ENCODE measurements at places on chromosomes 2 and 18.

DNA sequence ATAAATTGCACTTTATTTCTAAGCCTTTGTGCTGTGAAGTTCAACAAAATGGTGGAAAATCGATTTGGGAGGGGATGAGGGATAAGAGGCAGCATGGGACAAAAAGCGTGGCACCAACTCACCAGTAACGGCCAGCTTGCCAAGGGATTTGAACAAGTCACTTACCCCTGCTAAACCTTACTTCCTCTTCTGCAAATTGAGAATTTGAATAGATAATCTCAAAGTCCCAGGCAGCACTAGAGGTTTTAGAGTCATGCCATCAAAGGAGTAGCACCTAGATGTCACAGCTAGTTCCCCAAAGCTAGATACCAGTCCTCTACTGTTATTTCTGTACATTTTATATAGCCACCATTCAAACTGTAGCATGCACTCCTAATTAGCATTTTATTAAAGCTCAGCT is 83.7 kb upstream of the VRK2 start:
- no peak for DNase-seq

- DNase-seq: peak; percentile 24
These were observed 80.6 kb downstream of the RIT2 start for GRCh38 chr18:43034683-43035500.

- DNase-seq: peak; percentile 92
These were observed 136.4 kb downstream of the SCG2 start for GRCh38 chr2:223465793-223466192.

DNA sequence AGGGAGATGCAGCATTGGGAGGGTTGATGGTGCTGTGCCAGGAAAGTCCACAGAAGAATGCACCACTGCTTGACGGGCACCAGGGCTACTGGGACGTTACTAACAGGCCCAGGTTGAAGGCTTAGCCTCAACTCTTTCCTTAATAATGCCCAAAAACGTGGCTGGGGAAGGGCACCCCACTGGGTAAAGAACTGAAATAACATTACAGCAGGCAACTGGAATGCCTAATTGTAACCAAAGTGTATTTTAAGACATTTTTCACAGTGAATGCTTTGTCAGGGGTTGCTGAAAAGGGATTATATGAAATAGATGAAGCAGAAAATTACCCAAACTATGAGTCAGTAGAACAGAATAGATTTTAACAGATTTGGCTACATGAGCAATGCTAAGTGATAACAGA is 191.3 kb downstream of the CMPK2 start:
- no peak for DNase-seq

- DNase-seq: peak; percentile 96
These were observed 952.4 kb downstream of the EPHA4 start for GRCh38 chr2:220619525-220620220.

GRCh38 chr2:121748202-121748601 is 7.2 kb upstream of the TSN start:
- DNase-seq: peak; percentile 50

DNA sequence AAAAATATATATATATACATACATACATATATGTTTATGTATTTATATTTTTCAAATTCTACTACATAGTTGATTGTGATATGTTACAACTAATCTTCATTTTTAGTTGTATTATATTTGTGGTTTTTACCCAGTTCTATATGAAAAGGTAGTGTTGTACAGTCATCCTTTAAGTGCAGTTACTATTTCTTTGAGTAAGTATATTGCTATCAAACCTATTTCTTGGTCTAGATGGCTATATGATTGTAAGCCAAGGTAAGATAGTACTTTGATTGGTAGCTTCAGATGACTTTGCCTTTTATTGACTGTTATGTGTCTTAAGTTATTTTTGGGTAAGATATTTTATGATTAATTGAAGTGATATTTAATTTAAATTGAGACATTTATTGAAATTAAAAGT is 89.6 kb downstream of the AGPS start:
- no peak for DNase-seq

- no peak for DNase-seq
These were observed 184.0 kb downstream of the TMEM18 start for GRCh38 chr2:493228-493627.

DNA sequence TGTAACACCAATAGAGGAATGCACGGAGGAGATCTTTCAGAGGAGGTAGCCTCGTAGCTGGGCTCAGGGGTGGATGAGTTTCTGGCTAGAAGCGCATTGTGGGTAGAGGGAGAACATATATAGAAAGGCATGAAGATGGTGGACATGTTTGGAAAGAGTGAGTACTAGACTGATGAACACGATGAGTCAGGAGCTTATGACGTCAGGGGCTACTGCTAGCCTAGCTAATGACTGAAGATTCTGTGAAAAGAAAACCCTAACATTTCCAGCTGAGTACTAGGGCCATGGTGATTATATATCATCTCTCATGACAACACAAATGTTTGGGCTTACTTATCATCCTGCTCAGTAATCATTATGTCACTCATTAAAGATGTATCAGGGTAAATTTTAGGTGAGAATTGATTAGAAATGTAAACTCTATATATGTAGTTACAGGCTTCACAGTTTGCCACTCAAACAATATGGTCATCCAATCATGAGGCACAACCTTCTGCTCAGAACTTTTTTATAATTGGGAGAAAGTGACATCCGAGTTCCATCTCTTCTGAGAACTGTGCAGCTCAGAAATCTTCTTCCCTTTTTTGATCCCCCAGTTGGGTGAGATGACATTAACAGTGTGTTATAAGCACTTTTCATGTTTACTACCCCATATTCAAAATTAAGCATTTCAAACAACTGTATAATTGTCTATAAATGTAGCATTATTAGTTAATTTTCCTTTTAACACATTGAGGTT is 22.2 kb upstream of the IL1RN start:
- DNase-seq: no peak

DNA sequence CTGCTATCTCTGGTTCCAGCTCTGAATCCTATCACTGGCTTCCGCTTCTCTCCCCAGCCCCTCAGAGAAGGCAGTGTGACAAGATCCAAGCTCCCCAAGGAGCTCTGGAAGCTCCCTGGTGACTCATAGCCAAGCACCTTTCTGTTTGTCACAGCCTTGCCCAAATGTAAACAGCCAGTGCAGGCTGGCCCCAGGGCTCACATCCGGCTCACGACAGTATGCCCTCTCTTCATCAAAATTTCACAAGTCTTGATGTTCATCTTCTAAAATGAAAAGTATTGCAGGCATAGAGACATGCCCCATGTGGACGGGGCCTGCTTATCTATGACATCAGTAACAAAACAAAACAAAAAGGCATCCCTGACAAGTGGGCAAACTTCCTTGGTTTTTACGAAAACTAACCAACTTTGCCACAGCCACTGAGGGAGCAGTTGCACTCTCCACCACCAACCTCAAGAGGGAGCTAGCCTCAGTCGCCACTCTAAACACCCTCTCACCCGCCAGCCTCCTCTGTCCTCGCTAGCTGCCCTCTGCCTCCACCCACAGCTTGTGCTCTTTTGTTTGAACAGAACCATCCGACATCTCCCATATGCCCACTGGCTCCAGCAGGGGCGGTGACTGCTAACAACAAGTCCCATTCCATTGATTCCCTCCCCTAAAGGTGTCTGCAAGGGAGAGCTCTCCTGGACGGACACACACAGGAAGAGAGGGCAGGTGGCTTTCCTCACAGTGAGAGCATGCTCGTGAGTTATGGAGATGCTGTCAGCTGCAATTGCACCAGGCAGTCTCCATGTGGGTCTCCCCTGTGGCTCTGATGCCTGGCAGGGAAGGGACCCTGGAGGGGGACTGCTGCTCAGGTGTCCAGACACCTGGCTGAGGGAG is 71.0 kb upstream of the DAPL1 start:
- DNase-seq: peak; percentile 94

GRCh38 chr18:13032173-13032572 is 41.0 kb downstream of the CEP192 start:
- no peak for DNase-seq

- no peak for DNase-seq
These were observed 77.5 kb upstream of the ASB18 start for GRCh38 chr2:236341721-236342120.

GRCh38 chr2:42830922-42831574 is 38.7 kb upstream of the HAAO start:
- DNase-seq: no peak

GRCh38 chr2:121080013-121080772 is 204.8 kb downstream of the TFCP2L1 start:
- DNase-seq: peak; percentile 82

DNA sequence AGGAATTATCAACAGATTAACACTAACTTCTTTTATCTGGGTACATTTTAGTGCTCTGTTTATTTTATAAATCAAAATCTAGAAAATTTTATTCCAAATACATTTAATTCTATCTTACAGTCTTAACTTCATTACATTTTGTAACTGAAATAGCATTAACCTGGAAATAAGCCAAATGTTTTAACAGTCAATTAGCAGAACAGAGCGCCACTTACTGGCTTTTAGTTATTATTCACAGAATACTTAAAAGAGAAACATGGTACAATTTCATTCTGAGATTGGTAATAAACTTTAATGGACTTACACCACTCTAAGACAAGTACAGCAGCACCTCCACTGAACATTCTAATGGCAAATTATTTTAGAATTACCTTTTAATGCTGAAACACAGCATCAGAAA is 38.6 kb downstream of the SS18 start:
- no peak for DNase-seq

- DNase-seq: no peak
These were observed 65.0 kb downstream of the TCF4 start for GRCh38 chr18:55523001-55523400.

- DNase-seq: no peak
These were observed 114.6 kb downstream of the MAPK4 start for GRCh38 chr18:50674307-50674980.

- DNase-seq: no peak
These were observed 216.7 kb downstream of the CTNNA2 start for GRCh38 chr2:79729532-79729931.

GRCh38 chr2:79101024-79101423 is 13.2 kb upstream of the REG1B start:
- DNase-seq: no peak

DNA sequence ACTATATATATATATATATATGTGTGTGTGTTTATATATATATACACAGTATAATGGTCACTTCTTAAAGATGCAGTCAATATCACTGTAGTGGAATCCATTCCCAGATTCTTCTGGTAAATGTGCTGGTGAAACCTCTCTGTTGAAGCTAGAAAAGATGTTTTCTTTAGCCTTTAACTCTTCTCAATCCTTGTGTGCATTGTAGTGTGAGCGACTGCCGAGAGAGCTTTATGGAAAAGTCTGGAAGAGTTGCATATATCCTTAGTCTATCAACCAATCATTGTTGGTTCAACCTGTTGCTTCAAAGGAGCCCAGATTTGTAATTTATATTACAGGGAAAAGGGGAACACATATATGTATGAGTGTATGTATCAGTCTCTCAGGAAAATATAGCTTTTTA is 27.7 kb downstream of the SLC66A3 start:
- no peak for DNase-seq

- DNase-seq: no peak
These were observed 92.1 kb upstream of the CREB1 start for GRCh38 chr2:207437524-207438143.

- no peak for DNase-seq
These were observed 229.8 kb downstream of the VAPA start for GRCh38 chr18:10143596-10143995.

- no peak for DNase-seq
These were observed 176.1 kb downstream of the VAPA start for GRCh38 chr18:10089881-10090280.

GRCh38 chr2:140835079-140835478 is 1295.7 kb downstream of the LRP1B start:
- no peak for DNase-seq

DNA sequence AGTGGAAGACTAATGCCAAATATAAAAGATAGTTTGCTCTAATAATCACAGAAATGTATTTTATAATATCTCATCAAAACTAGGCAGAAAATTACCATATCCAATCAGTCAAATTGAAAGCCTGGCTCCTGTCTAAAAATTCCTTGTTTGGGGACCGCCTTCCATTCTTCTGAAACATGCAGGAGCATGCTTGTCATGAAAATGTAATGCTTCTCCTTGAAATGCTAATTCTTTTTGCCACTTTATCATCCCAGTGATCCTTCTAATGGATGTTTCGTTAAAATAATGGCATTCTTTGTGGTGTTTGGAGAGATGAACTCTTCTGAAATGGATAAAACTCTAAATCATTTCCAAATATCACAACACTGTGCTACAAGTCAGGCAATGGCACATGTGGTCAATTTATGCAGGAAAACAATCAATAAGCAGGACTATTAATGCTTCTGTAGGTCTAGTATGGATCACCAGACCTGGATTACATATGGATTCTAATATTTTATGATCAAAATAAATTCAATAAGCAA is 1039.1 kb upstream of the NXPH2 start:
- no peak for DNase-seq

DNA sequence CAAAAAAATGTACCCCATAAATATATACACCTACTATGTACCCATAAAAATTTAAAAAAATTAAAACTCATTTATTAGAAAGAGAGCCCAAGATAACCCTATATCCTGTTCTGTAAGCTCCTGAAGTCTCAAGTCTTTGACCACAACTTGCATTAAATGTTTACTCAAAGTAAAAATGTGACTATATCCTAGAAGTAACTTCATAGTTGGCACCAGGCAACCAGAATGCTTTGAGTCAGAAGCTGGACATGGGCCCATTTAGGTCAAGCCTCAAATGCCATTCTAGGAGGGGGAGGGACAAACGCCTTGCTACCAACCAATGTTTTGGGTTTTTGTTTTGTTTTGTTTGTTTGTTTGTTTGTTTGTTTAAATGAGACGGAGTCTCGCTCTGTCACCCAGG is 9.3 kb upstream of the TBC1D8 start:
- peak; percentile 96 for DNase-seq

DNA sequence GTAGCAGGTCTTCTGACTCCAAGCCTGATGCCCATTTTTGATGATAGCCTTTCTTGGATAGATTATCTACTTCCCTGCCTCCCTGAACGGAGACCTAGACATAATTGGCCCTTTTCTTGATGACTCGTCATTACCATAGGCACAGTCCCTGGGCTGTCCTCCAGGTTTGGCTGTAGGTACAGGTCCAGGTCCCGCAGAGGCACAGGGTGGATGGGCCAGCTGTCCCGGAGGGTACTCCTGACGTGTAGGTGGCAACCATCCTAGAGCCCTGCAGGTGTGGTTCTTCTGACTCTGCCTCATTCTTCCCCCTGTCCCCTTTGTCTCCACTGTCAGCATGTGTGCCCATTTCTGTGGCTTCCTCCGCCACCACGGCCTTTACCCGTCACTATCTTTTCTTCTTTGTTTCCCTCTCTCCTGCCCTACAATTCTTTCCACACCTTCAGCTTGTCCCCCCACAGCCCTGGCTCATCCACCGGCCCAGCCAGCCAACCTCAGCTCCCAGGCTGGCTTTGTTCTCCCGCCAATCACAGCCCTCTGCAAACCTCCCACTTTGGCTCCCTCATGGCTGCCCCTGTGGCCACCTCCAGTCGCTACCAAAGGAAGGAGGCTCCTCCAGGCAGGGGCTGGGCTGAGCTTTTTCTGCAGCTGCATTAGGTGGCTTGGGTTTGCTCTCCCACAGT is 102.8 kb downstream of the SMAD7 start:
- DNase-seq: no peak

- no peak for DNase-seq
These were observed 30.1 kb upstream of the FMNL2 start for GRCh38 chr2:152304836-152305235.

Data from PC-3 (cell line).